Tibial nerve (tissue), 4 donors: ENCODE measurements at places on chromosomes 6 and 20.
A peak's percentile ranks its signal among the peaks of the same experiment; 100 is the strongest.

DNA sequence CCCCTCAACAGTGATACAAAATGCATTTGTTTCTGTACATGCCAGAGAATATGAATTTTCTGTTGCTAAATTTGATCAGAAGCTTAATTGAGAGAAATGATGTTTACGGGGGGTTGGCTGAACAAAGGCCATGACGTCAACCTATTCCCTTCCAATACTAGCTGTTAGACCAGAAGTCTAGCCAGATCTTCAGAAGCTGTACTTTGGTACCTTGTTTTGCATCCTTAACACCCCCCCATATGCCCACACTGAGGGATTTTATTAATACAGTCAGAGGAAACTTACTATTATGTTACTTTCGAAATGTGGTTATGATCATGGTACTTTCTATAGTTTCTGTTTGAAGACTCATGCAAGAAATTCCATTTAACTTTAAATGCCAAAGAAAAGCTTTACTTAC, 3.1 kb downstream of the NCOA7 start:
- no peak for DNase-seq

DNA sequence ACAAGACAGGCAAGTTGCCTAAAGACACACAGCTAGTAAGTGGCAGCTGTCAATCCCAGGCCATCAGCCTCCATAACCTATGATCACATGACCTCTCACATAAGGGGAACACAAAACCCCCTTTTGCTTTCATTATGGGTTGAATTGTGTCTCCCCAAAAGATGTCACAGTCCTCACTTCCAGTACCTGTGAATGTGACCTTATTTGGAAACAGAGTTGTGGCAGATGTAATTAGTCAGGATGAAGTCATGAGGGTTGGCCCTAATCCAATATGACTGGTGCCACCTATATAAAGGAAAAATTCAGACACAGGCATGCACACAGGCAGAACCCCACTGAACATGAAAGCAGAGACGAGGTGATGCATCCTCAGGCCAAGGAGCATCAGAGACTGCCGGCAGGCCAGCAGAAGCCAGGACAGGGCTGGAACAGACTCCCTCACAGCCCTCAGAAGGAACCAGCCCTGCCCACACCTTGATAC, 33.6 kb downstream of the GFOD1 start:
- DNase-seq: no peak

DNA sequence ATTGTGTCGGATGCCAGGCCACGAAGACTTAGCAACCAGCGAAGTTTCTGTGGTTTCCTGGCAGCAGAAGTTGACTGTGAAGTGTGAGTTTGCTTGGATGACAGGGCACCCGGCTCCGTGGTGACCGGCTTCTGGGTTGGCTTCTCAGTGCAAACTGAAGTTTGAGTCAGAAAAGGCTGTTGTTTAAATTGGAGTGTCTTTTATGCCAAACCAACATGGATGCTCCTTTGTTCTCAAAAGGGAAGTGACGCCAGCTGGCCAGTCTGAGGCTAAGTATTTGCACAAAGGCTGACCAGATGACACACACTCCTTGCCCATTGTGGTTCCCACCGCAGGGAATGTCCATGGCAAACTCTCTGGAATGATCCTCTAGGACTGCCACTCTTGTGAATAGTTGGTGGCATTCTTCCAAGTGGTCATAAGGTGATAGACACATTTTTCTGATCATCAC, 164.8 kb upstream of the QKI start:
- DNase-seq: no peak

- no peak for DNase-seq
Measured at GRCh38 chr6:110357664-110358552, at the start of gene METTL24. Gene METTL24, minus strand, starts transcription at chr6:110358349. Its CDS starts 77 bp downstream, at chr6:110358272.

GRCh38 chr6:75843396-75843795, 94.4 kb downstream of the MYO6 start:
- no peak for DNase-seq

GRCh38 chr6:69232911-69233448, 563.8 kb downstream of the LMBRD1 start:
- DNase-seq: peak; percentile 11

- DNase-seq: peak; percentile 51
Measured at GRCh38 chr6:722077-722524, 29.2 kb upstream of the EXOC2 start.

GRCh38 chr6:57267586-57268293, 45.6 kb upstream of the RAB23 start:
- peak; percentile 34 for DNase-seq

- DNase-seq: no peak
Measured at GRCh38 chr20:53748176-53748575, 154.5 kb upstream of the ZNF217 start.
